ENCODE measurements at places on chromosomes 16 and 17.

DNA sequence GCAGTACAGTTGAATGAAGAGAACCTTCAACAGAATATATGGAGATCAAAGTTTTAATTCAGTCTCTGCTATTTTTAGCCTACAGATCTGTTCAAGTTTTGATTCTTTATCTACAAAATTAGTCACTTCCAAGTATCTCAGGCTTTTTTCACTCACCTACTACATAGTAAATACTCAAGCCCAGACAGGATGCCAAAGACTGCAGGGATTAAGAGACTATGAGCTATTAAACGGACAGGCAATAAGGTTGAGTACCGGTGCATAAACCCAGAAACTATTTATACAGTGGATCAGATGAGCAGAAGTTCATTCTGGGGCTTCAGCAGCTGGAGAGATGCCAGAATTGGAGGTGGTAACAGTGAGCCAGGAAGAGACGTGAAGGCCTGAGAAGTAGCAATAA, 18.7 kb upstream of the OR3A1 start:
- no peak for DNase-seq

- DNase-seq, result no peak
These were observed 8.2 kb downstream of the USP22 start for GRCh38 chr17:21034340-21035235.

GRCh38 chr17:7557775-7558543, 591 bp upstream of the TNFSF13 start:
- DNase-seq, result no peak

DNA sequence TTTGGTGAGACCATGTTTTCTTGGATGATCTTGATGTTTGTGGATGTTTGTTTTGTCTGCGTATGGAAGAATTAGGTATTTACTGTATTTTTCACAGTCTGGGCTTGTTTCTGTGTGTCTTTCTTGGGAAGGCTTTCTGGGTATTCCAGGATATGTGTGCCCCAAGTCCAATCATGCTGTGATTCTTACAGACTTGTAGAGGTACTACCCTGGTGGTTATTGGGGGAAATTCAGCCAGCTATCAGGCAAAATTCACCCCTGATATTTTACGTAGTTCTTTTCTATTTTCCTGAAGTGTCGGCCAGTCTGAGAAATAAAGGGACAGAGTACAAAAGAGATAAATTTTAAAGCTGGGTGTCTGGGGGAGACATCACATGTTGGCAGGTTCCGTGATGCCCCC, 33.4 kb upstream of the ARL4D start:
- DNase-seq, result no peak

DNA sequence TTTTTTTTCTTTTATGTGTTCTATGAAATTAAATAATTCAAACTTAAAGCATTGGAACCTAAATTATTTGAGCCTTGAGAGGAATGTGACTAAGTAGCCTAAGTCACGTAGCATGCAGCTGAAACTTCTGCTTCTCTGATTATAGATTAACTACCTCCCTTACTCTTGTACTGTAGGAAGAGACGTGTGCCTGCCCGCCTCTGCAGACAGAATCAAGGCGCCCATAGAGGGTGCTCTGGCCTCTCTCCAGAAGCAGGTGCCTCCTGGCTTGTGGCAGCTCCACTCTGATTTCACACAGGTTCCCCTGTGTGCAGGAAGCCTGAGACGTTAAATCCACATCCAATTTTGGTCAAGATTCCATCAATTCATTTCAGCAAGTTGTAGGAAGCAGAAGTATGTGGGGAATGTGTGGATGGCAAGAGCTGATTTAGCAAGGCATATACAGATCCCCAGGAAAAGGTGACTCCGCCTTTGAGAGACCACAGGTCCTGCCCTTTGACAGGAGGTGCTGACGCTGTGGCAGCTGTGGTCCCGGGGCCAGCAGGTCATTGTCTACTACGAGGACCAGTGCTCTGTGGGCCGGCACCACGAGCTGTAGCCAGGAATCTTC, 1418.8 kb downstream of the CDH11 start:
- DNase-seq, result no peak

DNA sequence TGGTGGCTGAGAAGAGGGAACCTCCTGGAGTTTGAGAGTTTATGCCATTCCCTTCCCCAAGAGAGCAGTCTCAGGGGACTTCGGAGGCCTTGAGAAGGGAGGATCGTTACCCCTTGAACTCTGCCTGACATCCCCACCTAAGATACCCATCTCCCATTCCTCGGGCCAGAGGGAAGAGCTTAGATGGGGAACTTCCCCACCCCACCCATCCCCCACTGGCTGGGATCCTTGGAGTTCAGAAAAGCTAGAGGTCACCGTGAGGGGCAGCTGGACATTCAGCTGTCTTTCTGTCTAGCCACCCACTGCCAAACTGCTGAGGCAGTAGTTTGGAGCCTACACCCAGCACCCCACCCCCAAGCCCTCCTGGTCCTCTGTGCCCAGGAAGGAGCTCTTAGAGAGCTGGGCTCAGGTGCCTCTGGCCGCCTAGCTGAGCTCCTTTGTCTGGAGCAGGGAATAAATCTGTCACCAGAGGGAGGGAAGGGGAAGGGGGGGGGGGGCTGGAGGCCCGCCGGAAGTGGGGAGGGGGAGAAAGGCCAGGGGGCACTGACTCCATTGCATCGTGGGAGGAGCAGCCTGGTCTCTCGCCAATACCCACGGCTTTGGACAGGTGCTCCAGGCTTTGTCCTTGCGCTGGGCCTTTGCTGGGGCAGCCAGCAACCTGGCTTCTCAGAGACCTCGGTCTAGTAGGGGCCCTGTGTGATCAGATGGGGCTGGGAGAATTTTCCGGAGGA, 1.0 kb downstream of the HSD11B2 start:
- no peak for DNase-seq

- DNase-seq, result no peak
These were observed 5.8 kb downstream of the DHX38 start for GRCh38 chr16:72099377-72099818.

DNA sequence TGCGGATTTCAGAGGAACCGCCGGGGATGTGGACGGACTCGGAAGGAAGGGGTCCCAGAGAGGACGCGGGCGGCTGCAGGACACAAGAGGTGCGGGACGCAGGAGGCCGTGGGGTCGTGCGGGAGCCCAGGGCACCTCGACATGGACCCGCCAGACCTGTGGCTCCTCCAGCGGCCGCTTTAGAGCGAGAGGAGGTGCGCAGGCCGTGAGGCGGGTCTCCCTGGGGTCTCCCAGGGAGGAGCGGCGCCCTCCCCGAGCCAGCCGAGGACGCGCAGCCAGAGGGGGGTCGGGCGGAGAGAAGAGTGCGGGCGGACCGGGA, 6.8 kb upstream of the FLYWCH1 start:
- DNase-seq, result no peak

DNA sequence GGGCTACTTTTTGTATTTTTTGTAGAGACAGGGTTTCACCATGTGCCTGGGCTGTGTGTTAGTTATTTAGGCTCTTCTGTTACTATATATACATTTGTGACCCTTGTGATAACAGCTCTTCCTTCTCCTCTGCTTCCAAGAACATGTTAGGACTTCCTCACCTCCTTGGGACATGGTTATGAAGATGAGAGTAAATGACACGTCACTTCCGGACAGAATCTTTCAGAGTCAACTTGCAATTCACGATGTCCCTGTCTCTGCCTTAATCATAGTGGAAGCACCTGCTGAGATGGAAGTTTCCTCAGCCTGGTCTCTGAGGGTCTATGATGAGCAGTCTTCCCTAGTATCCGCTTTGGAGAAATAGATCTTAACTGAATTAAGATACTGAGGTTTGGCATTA, 42.9 kb downstream of the CCDC42 start:
- no peak for DNase-seq

GRCh38 chr17:80839970-80840369, 151.7 kb upstream of the CHMP6 start:
- no peak for DNase-seq

- no peak for DNase-seq
These were observed 10.2 kb downstream of the CDR2 start for GRCh38 chr16:22364241-22364640.

GRCh38 chr17:75086496-75087181, 1.1 kb upstream of the SLC16A5 start:
- no peak for DNase-seq

DNA sequence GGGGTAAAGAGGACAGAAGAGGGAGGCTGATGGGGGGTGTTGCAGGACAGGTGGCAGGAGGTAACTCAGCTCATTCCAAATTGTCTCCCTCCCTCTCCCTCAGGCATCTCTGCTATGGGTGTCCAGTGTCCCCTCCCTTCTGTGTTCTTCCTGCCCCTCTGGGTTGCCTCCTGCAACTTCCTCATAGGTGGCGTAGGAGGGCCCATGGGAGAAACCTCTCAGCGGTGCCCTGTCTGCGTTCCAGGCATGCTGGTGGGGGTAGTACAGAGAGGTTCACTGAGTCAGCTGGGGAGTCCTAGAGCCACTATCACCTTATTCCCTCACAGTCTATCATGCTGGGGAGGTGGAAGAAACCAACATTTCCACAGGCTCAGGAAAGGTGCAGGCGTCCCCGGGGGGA, 14.7 kb upstream of the ODF4 start:
- DNase-seq, result no peak

DNA sequence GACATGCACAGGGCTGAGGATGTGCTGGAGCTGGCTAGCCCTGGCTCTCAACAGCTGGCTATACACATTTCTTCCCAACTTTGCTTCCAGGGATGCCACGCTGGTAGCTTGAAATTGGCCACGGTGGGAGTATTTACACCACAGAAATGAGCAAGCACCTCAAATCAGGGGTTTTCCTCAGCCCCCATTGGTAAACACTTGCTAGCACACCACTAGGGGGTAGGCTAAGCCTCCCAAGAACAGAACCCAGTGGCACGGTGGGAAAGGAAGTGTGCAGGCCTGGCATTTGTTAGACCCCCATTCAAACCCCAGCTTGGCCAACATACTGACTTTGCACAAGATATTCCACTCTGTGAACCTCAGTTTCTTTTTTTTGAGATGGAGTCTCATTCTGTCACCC, 12.9 kb downstream of the DRC3 start:
- DNase-seq, result no peak

DNA sequence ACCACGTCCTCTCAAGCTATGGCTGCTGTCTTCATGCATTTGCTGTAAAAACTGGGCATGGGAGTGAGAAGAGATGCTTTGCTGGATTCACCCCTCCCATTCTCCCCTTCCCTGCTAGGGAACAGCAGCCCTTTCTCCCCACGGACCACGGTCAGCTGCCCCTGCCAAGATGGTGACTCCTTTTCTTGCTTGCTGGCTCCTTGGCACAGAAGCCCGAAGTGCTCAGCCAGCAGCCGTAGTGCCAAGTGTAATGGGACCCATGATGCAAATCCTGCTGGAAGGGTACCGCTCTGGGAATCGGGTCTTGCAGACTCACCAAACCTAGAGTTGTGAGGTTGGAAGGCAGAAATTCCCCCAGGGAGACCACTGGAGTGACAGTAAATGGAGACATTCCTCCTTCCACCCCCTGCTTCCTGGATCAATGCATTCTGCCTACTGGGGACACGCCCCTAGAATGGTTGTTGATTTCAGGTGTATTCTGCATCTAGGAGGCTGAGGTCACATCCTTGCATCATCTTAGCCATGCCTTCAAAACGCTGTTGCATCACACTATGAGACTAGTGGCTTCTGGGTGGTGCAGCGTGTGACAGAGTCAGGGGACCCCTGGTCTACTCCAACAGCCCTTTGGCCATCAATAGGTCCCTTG, 63.0 kb upstream of the CBX4 start:
- no peak for DNase-seq

DNA sequence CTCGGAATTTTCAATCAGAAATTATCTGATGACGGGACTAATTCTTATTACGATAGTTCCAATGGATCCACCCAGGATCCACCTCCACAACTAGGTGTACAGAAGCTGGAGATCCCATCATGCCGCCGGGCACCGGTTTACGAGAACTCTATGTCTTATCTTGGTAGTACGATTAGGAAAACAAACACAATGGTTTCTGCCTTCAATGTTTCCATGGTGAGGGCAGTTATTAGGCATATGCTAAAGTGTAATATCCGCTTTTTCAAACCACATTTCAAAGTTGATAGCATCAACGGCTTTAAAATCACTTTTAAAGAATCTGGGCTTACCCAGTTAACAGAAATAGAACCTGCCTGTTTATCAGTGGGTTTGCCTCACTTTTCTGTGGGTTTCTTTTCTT, 705.7 kb downstream of the MAF start:
- no peak for DNase-seq

GRCh38 chr17:12973496-12974004, 44.3 kb downstream of the ELAC2 start:
- DNase-seq, result no peak

GRCh38 chr17:70265471-70265870, 96.1 kb downstream of the KCNJ2 start:
- DNase-seq, result no peak

DNA sequence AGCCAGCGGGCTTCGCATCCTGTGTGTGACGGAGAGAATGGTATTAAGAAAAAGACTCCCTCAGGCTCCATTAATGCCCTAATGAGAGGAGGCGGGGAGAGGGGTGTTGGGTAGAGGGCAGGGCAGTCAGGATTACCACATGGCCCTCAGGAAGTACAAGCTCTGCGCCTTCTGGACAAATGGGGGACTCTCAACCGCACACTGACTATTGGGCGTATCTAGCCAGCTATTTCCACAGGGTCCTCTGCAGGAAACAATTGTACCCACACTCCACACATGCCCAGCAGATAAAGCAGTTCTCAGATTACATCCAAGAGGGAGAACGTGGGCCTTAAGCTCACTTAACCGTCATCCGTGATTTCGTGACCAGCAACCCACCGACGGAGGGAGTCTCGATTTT, 14.7 kb downstream of the NXN start:
- DNase-seq, result no peak

DNA sequence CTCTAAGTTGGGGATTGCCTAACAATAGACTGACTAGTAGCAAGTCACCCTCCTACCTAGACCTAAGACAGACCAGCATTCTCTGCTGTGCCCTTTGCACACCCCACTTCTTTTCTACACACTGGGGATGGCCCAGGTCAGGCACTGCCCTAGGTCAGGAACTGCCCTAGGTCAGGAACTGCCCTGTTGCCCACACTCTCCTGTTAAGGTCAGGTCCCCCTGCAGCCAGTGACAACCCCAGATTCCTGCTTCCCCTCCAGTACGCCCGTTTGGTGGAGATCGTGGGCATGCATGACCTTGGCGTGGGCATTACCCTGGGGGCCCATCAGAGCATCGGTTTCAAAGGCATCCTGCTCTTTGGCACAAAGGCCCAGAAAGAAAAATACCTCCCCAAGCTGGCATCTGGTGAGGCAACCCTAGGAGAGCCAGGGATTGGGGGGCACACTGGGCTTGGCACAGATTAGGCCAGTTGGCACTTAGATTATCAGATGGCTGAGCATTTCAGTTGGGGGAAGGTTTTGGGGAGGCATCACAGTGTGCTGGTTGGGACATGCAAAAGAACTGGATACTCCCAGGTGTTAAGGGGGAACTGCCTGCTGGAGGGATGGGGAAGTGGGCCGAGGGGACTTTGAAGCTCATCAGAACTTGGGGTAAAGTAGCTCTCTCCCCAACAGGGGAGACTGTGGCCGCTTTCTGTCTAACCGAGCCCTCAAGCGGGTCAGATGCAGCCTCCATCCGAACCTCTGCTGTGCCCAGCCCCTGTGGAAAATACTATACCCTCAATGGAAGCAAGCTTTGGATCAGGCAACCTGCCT, 1.7 kb downstream of the ACADVL start:
- DNase-seq, result no peak

DNA sequence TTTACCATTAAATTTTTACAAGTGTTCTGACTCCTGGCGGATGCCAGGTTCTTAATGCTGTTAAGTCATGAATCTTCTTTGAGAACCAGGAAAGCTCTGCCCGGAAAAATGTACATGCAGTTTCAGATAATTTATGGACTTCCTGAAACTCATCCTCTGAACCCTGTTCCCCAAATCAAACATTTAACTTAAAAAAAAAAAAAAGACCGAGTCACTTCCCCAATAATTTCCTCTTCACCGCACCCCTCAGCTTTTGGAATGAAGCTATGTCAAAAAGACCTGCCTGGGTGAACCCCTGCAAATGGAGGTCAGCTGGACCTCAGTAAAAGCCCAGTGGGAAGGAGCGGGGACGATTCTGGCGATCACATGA, 15.0 kb downstream of the ZNF232 start:
- DNase-seq, result no peak

All from activated CD8-positive, alpha-beta memory T cell treated with anti-CD3 and anti-CD28 coated beads for 24 hours (primary cell).